ENCODE measurements at places on chromosomes 16 and 17. TPM values are rescaled to one million over a fixed set of nuclear protein-coding genes. Genes with fewer than 3 reads are reported as not detected.

The NR1D1 gene
- 5.5 TPM for total RNA-seq

The C16orf96 gene
- not detected for total RNA-seq

The PPP1R27 gene
- not detected for total RNA-seq

The KRT27 gene
- total RNA-seq: not detected

The CCDC200 gene
- not detected for total RNA-seq

GRCh38 chr17:49646391-49647255 is 31.3 kb downstream of the SPOP start:
- peak; percentile 71 for DNase-seq

GRCh38 chr17:47205419-47205963 is 3.7 kb upstream of the MYL4 start:
- DNase-seq: peak; percentile 70

- DNase-seq: no peak
Observed at GRCh38 chr16:85570735-85571562, 42.2 kb upstream of the GSE1 start.

- DNase-seq: peak; percentile 58
Observed at GRCh38 chr16:67430977-67431774, at the start of gene HSD11B2. HSD11B2 (plus strand) TSS chr16:67431121; CDS start chr16:67431249, 128 bp downstream.

- DNase-seq: no peak
Observed at GRCh38 chr17:74128456-74129211, 74.8 kb upstream of the RPL38 start.

DNA sequence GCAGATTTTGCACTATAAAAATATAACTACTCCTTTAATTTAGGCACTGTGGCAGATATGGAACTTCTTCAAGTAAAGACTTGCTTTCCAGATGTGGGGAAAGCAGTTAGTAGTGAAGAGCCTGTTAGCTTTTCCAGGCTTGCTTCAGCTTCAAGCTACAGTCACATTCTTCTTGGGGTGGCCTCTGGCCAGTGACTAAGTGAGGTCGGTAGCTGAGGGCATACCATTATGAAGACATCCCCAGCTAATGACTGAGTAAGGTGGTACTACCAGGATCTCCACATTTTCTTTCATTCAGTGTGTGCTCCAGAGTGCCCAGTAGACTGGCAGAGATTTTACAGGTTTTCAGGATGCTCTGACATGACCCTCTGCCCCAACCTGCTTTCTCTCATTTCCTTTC is 167.1 kb upstream of the KIF2B start:
- DNase-seq: no peak

- DNase-seq: no peak
Observed at GRCh38 chr17:51120357-51120738, 320 bp downstream of the SPAG9 start.

- peak; percentile 15 for DNase-seq
Observed at GRCh38 chr17:39916918-39917317, 1.5 kb downstream of the GSDMB start.

DNA sequence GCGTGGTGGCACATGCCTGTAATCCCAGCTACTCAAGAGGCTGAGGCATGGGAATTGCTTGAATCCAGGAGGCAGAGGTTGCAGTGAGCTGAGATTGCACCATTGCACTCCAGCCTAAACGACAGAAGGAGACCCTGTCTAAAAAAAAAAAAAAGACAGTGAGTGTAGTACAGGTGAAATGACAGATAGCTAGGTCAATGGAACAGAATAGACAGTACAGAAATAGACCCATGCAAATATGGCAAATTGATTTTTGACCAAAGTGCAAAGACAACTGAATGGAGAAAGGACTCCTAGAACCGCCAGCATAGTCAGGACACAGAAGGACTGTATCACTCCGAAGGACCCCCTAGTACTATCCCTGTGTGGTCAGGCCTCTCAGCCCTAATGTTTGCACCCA is 16.6 kb upstream of the PYY start:
- DNase-seq: no peak

All from RPMI7951 (cell line).